RPMI7951 (cell line): ENCODE measurements at places on chromosomes 1 and 21. TPM values are rescaled to one million over a fixed set of nuclear protein-coding genes. Genes with fewer than 3 reads are reported as not detected.

Gene TGFBR3
- total RNA-seq: 4.5 and 7.3 TPM in 2 replicates

Gene KDM5B
- 33.3 and 35.0 TPM in 2 replicates for total RNA-seq

GRCh38 chr1:2231532-2232254 is 3.6 kb downstream of the SKI start:
- DNase-seq: peak; percentile 63

Gene SH2D1B
- total RNA-seq: 0.10 and 0.12 TPM in 2 replicates

DNA sequence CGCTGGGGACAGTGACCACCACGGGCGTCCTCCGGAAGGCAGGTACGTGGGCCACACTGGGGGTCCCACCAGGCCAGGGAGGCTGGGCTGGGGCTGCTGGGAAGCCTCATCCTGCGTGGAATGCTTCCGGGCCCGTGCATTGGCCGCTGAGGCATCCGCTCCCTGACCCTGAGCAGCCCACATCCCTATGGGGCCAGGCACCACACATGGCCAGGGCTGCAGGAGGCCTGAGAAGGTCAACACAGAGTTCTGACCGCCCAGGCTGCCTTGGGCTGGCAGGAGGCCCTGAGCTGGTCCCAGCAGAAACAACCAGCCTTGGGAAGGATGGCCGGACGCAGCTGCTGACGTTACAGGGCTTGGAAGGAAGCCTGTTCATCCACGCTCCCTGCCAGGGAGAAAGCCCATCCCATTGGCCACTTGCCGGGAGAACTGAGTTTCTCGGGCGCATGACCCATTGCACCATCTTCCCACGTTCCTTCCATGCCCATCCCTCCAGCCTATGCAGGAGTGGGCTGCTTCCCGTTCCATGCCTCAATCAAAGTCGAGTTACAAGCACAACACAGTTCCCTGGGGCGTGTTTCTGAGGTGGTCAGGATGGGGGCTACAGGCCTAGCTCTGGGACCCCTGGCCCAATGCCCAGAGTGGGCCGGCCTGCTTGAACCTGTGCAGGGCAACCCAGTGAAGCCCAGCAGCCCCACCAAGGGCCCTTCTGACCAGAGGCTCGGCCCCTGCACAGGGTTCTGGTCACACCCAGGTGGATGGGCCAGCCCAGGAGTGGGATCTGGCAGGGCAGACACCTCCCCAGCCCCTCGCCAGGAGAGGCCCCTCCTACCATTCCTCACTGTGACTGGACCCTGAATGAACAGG is 31.7 kb downstream of the TRIM11 start:
- peak; percentile 58 for DNase-seq

Gene VHLL
- not detected in 2 replicates for total RNA-seq

GRCh38 chr1:226552061-226552460 is 3.5 kb downstream of the STUM start:
- DNase-seq: no peak

Gene CR1L
- 0.24 TPM in 1 of 2 replicates, not detected in the other for total RNA-seq

DNA sequence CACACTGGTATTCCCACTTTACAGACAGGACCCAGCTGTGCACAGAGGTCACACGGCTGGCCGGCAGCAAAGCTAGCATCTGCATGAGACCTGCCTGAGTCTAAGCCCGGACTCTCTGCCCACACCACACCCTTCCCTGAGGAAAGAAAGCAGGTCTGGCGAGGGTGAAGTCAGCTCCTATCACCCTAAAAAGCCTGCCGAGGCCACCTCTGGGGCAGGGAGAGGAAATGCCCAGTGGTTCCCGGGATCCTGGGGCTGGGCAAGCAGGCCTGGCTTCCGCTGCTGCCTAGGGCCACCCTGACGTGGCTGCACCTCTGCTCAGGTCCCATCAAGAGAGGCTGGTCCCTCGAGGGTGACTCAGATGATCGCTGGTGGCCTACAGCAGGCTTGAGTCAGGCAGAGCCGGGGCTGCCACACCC is 42.2 kb downstream of the RAP1GAP start:
- DNase-seq: peak; percentile 98

Gene KDF1
- total RNA-seq: not detected in 2 replicates

DNA sequence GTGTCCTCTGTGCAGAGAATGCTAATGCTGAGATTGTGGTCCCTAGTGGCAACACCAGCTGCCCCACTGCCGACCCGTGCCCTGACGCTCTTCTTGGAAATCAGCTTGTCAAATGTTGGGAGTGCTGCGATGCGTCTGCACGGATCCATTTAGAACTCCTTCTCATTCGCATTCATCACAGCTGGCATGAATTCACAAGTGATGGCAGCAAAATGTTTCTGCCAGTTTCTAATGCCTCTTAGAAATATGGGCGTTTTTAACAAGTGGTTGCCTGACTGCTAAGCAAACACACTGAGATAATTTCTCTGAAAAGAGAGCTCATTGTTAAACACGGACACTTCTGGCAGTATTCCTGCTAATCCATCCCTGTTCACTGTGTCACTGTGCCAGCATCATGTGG is 131.9 kb upstream of the KCNJ6 start:
- DNase-seq: no peak

DNA sequence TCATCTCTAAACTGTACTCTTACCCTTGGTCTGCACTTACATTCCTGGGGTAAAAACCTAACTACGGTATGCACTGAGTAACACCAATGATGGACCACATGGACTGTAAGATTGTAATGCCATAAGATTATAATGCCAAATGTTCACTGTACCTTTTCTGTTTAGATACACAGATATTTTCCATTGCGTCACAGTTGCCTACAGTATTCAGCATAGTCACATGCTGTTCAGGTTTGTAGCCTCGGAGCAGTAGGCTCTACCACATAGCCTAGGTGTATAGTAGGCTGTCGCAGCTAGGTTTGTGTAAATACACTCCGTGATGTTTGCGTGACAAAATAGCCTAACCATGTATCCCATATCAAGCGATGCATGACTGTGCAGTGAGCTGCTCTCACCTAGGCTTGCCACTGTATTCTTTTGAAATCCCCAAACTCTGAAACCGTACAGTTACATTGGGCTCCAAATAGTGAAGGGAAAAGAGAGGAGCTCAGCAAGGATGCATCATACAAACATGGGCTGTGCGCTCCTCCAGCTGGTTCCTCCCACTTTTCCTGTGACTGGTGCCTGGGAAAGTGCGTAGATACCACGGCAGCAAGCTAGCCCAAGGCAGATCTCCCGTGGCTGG is 35.2 kb downstream of the CFAP57 start:
- DNase-seq: peak; percentile 36

Gene SMCP
- not detected in 2 replicates for total RNA-seq

DNA sequence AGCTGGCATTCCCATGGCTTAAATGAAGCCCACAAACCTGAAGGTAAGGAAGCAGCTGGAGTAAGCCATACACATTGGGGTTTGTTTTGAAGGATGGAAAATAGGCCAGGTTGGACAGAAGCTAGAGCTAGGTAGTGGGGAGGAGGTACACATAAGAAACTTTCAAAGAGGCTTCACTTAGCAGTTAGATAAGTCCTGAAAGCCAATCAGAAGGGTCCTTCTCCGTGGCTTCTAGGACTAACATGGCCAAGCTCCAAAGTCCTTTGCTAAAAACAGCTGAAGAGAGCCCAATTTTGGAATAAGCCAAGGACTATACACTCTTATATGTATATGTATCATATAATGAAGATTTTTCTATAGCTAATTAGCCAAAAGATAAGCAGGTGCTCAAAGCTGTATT is 1.8 kb downstream of the EYA3 start:
- no peak for DNase-seq

DNA sequence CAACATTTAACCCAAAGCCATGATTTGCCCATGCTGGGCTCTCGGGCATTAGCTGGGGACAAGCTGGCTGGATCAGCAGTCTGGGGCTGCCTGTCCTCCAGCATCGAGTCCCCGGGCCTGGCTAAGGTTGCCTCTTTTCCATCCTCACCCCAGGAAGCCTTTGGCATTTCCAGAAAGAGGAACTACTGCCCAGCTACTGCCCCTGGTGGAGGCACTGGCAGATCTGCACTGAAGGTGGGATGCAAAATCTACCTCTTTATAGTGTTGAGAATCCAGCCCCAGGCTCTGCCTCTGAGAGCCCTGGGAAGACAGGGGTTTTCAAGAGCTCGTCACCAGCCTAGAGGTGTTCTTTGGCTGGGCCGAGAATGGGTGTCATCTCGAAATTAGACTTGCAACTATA is 635.9 kb downstream of the MATN1 start:
- DNase-seq: peak; percentile 33

Gene NSL1
- total RNA-seq: 53.7 and 64.5 TPM in 2 replicates

- no peak for DNase-seq
Observed at GRCh38 chr1:232037774-232038388, 411.3 kb downstream of the DISC1 start.

Gene LYPD8
- 1.4 and 2.1 TPM in 2 replicates for total RNA-seq

DNA sequence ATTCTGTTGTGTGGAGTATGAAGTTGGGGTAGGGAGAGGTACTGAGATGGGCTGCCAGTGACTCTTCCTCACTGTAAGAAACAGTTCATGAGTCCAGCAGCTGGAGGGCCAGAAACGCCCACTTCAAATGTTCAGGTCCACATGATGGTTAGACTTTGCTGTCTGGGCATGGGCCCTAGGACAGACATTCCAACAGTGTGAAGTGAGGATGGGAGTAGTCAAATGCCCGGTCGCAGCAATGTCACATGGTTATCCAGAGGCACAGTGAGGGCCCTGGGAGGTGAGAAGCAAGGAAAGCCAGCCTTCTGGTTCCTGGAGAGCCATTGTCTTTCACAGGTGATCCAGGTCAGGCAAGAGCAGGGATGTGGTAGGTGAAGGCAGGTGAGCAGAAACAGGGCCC is 304.4 kb downstream of the HHAT start:
- no peak for DNase-seq

- DNase-seq: no peak
Observed at GRCh38 chr1:207882692-207883091, 28.2 kb downstream of the CD34 start.

DNA sequence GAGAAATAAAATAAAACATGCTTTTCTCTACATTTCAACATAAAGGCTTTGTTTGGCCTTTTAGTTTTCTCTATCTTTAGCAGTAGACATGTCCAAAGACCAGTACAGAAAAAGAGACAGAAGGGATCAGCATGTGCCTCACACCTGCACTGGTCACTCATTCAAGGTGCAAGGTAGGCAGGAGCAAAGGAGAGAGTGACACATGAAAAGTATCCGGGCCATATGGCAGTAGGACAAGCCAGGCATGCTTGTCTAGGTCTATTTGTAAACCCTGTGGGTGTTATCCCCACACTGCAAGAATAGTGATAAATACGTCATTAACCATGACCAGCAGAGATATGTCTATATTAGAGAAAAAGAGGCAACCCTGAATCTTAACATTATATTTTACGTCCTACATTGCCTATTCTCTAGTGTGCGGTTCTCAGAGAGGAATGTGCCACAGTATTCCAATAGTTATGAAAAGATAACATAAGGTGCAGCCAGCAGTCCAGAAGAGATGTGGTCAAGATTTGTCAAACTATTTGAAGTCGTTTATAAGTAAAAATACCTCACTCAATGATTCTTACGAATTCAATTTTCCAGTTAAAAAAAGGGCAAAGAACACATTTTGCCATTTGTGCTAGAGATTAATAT is 32.1 kb downstream of the PRRX1 start:
- DNase-seq: no peak

- DNase-seq: no peak
Observed at GRCh38 chr1:36306210-36306901, at the start of gene SH3D21. Gene SH3D21, plus strand, starts transcription at chr1:36306368. Its CDS starts 53 bp downstream, at chr1:36306421.

Gene OR2AK2
- total RNA-seq: not detected in 2 replicates

- DNase-seq: no peak
Observed at GRCh38 chr1:1129381-1129821, 13.5 kb upstream of the C1orf159 start.

Gene ANGPTL7
- total RNA-seq: not detected in 2 replicates

- no peak for DNase-seq
Observed at GRCh38 chr1:169680377-169681019, 30.9 kb downstream of the SELL start.

Gene NUP210L
- total RNA-seq: not detected in 2 replicates

- DNase-seq: no peak
Observed at GRCh38 chr1:1245817-1246576, 525 bp downstream of the C1QTNF12 start.

DNA sequence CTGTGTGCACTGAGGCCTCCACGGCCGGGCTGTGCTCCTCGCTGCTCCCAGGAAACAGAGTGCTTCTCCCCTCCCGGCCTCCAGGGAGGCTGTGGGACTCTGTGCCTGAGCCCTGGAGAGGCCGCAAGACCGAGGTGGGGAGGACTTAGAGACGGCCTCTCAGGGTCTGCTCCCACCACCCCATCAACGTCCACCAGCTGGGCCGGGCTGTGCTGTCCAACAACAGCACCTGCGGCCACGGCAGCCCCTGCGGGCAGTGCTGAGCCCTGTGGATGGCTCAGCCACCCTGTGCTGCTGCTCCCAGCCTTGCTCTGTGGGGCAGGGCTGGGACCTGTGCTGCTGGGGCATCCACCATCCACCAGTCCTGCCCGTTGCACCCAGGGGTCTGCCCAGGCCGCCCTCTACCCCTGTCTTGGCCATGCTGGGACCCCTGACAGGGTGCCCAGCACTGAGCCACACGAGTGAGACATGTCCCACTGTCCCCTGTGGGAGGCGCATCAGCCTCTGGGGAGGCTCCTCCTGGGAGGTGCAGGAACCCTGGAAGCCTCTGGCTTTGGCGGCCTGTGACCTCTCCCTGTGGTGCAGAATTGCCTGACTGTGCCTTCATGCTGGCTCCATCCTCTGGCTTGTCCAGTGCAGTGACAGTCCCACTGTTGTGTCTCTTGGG is 31.2 kb upstream of the LRRC3 start:
- DNase-seq: no peak

Gene CLSTN1
- 48.3 and 53.6 TPM in 2 replicates for total RNA-seq

Gene LRIG2
- 8.8 and 10.2 TPM in 2 replicates for total RNA-seq

DNA sequence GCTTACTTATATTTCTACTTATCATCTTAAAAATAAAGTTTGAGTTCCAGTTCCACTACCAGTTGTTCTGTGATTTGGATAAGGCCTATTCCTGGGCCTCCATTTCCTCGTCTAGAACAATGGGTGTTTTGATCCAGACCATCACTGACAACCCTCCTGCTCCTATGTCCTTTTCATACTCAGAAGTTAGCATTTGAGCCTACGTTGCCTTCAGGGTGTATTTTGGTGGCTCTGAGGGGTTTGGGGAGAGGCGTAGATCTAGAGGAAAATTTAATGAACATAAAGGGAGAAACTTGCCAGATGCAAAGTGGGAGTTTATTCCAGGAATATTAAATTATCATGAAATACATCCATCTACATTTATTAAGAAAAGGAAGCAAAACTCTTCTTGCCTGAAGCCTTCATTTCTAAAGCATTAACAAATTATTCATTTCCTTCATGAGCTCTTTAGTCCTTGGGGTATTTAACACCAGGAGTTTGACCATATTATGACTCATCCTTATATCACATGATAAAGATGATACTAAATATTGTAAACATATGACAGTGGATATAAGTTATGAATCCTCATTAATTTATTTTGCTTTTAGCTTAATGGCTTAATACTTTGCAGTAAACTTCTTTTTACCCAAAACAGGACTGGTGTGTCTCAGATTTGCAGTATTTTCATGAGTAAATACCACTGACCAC is 47.2 kb upstream of the SYT14 start:
- no peak for DNase-seq

Gene THEMIS2
- total RNA-seq: 10.1 and 10.7 TPM in 2 replicates

- DNase-seq: no peak
Observed at GRCh38 chr1:179866616-179867015, 11.0 kb downstream of the TOR1AIP2 start.

GRCh38 chr21:30996728-30997127 is 41.5 kb downstream of the KRTAP19-8 start:
- DNase-seq: no peak
